ENCODE measurements at places on chromosomes 7 and 10. TPM values are rescaled to one million over a fixed set of nuclear protein-coding genes. Genes with fewer than 3 reads are reported as not detected.

- peak; percentile 44 for DNase-seq
These were observed 8.4 kb downstream of the OSBPL3 start for GRCh38 chr7:24971333-24972165.

GRCh38 chr7:110568932-110569331, 522.0 kb upstream of the LRRN3 start:
- DNase-seq = no peak

DNA sequence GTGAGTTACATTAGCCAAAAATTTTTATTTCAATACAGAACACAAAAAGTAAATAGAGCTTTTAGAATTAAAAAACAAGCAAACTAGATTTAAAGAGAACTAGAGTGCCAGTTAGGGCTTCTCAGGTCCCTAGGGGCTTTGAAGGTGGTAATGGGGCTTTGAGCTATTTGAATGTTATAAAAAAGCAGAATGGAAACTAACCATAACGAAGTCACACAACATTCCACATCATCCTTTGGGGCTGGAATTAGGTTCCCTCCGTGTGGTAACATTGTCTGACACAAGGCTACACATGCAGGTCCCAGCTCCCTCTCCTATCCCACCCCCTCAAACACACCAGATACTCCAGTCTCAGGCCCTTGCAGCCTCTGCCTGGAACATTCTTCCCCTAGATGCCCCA, 15.3 kb downstream of the JAZF1 start:
- no peak for DNase-seq

DNA sequence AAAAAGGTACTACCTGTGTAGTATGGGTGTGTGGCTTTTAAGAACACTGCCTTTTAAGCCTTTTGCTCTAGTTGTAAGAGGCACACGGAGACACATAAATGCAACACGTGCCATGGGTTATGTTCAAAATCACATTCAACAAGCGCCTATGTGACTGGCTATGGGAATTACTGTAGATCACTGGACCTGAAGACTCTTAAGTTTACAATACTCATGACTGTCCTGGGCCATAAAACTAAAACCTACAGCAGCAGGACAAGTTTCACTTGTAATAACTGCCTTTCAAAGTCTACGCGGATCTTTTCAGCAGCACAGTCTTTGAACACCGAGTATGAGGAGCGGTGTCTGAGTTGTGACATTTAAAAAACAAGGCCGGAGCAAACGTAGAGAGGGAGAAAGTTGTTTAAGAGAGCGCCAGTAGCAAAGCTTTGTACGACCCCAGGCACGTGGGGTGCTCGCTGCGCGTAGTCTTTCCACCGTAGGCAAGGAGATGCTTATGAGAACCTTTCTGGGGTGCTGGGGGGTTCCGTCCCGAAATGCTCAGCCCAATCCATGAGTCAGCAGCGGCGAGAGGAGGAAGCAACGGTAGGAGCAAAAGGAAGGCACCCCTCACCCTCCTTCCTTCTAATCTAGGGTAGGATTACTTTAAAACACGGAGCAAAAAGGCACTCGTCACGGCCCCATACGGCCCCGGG, 662 bp downstream of the DNAJC2 start:
- peak; percentile 56 for DNase-seq

DNA sequence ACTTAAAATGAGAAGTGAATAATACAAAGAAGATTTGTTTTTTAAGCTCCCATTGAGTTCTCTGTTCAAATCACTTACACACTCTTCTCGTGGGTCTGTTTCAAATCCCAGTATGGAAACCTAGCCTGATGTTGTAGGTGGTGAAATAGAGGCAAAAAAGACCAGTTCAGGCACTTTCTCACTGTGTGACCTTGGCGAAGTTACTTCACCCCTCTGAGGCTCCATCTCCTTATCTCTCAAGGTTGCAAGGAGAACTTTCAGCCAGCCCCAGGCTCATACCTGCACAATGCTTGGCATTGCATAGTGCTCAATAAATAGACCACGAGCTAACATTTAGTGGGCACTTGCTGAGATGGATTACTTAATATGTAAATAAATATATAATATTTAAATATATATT, 90.1 kb downstream of the PRLHR start:
- no peak for DNase-seq

Gene SEC31B
- 2.0 TPM for total RNA-seq

Measured in lung microvascular endothelial cell (primary cell).